Stimulated activated CD4-positive, alpha-beta T cell treated with anti-CD3 and anti-CD28 coated beads, Interleukin-2, amount 100 ng/mL, for 48 hours (primary cell): ENCODE measurements at places on chromosomes 3 and 15.

DNA sequence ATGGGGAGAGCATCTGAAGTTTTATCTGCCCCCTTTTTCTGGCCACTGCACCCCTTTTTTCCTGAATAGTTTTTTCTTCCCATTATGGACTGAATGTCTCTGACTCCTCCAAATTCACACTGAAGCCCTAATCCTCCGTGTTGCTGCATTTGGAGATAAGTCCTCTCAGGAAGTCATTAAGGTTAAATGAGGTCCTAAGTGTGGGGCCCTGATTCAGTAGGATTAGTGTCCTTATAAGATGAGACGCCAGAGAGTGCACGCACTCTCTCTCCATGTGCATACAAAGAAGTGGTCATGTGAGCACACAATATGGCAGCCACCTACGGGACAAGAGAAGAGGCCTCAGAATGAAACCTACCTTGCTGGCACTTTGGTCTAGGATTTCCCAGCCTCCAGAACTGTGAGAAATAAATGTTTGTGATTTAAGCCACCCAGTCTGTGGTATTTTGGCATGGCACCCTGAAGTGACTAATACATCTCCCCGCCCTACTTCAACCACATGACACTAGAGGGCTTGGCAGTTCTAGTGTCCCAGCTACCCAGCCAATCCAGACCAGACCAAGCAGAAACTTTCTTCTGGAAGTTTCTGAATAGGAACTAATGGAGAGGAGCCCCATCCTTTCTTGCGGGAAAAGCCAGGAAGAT is 191.3 kb downstream of the PDE8A start:
- DNase-seq: no peak

DNA sequence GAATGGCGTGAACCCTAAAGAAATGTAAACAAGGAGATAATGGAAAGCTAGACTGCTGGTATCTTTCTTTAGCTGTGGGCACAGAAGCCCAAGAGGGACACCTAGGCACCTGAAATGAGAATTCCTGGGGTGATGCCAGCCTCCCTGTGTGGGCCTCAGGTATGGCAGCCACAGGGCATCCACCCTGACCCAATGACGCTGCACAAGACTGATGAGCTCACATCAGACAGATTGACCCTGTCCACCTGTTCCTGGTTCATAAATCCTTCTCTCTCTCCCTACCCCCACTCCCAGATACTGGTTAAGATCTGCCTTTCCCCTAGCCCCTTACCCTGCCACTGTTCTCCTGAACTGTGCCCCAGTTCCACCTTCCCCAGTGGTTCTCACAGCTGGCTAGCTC is 1.5 kb downstream of the GLB1 start:
- no peak for DNase-seq

DNA sequence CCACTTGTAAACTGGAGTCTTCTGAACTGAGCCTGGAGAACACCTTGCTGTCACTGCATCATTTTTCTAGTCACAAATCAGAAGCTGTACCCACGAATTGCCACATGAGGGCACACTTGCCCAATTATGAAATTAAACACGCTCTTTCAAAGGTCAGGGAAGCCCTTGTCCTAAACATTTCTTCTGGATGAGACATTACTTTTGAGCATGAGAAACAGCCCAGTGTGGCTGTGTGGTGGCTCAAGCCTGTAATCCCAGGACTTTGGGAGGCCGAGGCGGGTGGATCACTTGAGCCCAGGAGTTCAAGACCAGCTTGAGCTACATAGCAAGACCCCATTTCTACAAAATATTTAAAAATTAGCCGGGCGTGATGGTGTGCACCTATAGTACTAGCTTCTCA is 27.5 kb upstream of the CFAP161 start:
- DNase-seq: peak; percentile 25

DNA sequence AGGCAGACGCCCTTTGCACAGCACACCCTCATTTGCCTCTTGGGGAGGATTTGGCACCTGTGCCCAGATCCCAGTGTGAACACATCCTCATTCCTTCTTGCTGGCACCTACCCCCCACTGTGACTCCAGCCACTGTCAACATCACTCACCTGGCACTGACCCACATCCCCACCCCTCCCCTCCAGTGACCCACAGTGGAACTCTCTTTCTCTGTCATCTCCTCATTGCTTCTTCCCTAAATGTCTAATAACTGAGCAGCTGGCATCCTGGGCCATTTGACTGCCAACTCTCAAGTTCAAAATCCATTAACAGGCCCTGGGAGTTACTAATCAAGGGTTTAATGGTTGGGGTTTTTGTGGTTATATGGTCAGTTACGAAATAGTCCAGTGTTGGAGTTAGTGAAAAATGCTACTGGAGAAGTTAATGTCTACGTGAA is 14.4 kb downstream of the SNAPC5 start:
- no peak for DNase-seq

- DNase-seq: no peak
These were observed 1.3 kb downstream of the SLC6A6 start for GRCh38 chr3:14403619-14404155.

GRCh38 chr15:46556010-46556409 is 921.2 kb downstream of the SQOR start:
- DNase-seq: no peak

DNA sequence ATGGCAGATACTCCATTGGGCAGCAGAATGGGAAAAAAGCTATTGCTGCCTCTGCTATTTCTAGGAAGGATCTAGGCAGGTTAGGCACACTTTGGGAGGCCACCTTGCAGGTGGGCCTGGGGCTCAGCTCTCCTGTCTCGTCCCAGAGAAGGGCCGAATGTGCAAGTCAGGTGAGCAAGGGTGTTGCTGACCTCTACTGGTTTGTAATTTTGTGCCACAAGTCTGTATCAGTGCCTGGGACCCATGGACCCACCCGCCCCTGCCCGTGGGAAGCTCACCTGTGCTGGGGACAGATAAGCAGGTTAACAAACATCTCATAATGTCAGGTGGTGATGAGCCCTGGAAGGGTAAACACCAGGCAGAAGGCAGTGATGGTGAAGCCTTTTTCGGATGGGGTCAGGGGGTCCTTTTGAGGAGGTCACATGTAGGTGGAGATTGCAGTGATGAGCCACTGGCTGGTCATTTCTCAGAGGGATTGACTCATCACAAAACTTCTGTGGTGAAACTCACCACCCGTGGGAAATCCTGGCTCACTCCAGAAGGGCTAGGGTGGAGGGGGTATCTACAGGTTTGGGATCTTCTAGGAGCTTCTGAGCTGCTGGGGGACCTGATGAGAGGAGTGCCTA is 161.3 kb downstream of the KLF13 start:
- DNase-seq: peak; percentile 17

DNA sequence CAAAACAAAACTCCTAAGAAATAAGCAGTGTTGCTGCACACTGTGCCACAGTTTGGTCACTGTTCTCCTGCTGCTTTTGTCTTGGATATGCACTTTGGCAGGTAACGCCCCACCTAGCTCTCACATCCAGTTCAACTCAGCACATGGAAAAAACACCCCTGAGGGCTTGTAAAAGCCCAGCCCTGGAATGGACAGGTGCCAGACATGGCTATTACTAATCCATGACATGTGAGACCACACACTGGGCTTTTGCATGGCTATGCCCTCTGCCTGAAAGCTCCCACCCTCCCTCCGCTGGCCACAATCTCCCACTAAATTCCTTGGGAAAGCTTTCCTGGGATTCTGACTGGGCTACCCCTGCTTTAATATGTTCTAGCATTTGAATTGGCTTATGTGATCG is 24.7 kb upstream of the ZBED2 start:
- no peak for DNase-seq

DNA sequence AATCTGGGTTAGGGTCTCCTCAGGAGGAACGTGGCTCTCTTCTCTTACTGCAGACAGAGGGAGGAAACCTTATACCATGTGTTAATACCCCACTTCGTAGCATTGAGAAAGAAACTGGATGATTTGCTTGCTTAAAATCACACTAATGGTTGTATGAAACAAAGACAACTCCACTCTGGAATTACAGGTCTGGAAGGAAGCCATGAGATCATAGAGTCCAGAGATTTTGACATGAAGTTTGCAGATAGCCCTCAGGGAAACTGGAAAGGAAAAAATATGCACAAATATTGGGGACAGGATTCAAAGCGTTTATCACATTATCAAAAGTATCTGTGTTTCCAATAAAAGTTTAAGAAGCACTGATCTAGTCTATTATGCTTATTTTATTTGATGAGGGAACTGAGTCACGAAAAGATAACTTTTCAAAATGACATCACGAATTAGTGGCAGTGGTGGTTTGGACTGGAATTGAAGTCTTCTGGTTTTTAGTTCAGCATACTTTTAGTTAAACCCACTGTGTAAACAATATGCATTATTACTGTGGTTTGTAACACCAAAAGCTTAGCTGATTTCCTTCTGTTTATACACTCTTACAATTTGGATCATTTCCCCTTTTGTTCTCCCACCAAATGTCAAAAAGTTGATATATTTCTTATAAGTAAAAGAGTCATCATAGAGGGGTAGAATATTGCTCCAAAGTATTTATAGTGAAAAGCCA is 16.8 kb downstream of the FGF7 start:
- DNase-seq: no peak

GRCh38 chr3:7565574-7565973 is 704.7 kb downstream of the GRM7 start:
- no peak for DNase-seq

DNA sequence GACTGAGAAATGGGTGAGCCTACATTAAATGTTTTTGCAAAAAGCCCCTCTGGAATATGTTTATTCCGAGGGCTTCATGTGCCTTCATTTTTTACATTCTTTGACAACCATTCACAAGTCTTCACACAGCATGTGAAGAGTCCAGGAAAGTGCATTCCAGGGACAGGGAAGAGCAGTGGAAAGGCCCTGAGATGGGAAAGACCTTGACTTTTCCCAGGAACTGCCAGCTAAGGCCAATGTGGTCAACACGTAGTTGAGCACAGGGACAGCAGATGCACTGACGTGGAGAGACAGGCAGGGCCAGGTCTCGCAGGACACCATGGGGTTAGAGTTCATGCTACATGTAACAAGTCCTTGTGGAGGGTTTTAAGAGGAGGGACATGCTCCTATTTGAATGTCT is 21.7 kb downstream of the SSR3 start:
- DNase-seq: no peak

DNA sequence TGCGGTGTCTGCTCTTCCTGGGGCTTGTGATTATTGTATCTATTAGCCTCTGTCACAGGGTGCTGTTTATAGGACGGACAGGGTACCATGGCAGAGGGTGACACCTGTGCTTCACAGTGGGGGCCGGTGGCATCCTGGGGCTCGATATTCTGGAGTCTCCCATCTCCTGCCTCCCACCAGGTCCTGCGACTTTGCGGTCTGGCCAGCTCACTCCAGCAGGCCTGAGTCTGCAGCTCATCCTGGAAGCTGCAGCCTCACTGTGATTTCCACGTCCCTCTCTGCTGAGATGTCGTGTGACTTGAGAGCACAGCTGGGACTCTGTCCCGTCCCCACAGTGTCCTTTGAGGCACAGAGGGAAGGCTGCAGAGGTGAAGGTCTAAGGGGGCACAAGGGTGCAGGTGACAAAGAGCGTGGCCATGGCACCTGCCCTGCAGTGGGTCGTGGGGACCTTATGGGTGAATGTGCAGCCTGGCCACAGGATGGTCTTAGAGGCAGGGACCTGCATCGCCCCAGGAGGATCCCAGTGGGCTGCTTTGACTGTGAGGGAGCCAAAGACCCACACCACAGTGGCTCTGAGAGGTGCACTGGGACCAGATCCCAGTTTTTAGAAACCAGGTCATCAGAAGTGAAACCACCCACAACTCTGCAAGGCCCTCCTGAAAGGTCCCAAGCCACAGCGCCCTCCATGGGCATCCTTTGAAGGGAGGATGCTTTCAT is 172.8 kb downstream of the KLF13 start:
- no peak for DNase-seq

DNA sequence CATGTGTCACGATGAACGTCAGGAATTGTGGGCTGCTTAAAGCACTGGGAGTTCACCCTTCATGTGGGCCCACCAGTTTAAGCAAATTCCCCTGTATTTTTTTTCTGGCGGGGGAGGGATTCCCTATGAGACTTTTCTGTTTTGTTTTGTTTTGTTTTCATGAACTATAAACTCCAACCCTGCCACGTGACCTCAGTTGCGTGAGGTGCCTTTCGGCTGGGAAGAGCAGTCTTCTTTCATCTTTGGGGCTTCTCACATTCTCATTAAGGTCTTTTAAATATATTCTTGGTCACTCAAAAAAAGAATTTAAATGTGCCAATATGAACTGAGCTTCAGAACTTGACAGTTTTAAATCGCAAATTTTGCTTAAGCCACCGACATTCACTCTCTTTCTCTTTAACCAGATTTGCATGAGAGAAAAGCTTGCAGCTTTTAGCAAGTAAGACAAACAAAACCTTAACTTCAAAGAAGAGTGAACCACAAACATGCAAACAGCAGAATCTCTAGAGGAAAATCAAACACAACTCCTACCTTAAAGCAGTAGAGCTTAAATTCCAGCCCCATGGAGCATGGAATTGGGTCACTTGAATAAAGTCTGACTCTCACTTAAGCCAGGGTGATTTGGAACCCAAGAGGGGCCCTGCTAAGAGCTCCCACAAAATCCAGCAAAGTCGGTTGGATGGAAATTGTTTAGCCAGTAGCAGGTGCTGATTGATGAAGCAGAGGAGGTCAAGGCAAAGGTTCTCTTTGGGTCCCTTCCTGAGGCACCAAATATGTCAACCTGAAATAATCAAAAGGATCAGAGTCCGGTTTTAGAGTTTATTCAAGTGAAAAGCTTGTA is 699.8 kb upstream of the GBE1 start:
- no peak for DNase-seq

DNA sequence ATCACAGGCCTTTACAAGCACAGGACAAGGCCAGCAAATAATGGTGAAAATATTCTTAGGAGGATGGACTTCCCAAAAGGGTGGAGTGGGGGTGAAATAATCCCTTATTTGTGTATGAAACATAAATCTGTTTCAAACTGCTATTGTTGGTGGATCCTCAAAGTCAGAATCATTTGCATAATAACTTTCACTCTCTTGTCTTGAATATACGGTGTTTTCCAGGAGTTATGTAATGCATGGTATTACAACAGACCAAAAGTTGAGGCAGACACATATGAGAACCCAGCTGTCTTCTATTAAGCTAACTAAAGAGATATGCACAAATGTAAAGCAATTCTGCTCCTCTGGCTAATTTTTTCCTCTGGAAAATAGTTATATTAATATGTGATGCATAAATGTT is 57.7 kb downstream of the PRTG start:
- no peak for DNase-seq

- DNase-seq: no peak
These were observed 22.9 kb upstream of the SLC4A7 start for GRCh38 chr3:27507111-27507510.

DNA sequence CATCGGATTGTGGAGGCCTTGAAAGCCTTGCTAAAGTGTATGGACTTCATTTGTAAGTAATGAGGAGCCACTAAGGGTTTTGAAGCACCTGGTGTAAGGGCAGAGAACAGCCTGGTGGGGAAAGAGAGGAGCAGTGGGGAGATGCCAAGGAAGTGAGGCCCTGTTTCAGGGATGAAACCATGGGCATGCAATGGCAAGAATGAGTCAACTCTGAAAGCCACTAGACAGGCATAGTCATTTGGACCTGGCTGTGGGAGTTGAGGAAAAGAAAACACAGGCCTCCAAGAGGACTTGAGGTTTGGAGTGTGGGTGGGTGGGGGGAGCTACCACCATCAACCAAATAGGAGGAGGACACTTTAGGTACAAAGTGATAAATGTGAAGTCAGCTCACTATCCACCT is 7.6 kb downstream of the XCR1 start:
- peak; percentile 43 for DNase-seq

GRCh38 chr3:171916888-171917287 is 73.7 kb downstream of the TMEM212 start:
- no peak for DNase-seq

GRCh38 chr3:153180860-153181372 is 18.9 kb downstream of the RAP2B start:
- no peak for DNase-seq
